ENCODE measurements at places on chromosomes 3 and 15.
A peak's percentile ranks its signal among the peaks of the same experiment; 100 is the strongest.

GRCh38 chr15:70272565-70273355 is 175.0 kb upstream of the TLE3 start:
- DNase-seq = no peak

DNA sequence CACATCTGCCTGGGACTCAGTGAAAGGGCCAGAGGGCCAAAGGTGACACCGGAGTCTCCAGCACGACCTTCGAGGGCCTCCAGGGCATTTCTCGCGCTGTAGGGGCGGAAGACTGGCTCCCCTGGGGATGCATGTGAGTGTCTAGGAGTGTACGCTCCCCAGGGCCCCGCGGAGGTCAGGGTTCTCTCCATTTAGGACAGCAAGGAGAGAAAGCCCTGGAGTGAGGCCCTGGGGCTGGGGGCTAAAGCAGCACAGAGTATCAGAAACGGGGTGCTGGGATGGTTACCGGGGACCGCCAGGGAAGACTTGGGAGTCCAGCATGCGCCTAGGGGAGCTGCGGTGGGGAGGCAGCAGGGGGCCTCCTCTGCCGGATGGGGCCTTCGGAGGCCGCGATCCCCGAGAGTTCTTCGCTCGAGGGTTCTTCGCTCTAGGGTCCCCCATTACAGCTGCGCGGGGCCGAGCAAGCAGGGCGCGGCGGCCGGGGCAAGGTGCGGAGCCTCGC is 595 bp upstream of the APBA2 start:
- no peak for DNase-seq

- peak; percentile 39 for DNase-seq
These were observed 30.6 kb upstream of the SLC6A6 start for GRCh38 chr3:14371573-14372474.

GRCh38 chr3:150609988-150610387 is 6.9 kb downstream of the SELENOT start:
- DNase-seq = no peak

DNA sequence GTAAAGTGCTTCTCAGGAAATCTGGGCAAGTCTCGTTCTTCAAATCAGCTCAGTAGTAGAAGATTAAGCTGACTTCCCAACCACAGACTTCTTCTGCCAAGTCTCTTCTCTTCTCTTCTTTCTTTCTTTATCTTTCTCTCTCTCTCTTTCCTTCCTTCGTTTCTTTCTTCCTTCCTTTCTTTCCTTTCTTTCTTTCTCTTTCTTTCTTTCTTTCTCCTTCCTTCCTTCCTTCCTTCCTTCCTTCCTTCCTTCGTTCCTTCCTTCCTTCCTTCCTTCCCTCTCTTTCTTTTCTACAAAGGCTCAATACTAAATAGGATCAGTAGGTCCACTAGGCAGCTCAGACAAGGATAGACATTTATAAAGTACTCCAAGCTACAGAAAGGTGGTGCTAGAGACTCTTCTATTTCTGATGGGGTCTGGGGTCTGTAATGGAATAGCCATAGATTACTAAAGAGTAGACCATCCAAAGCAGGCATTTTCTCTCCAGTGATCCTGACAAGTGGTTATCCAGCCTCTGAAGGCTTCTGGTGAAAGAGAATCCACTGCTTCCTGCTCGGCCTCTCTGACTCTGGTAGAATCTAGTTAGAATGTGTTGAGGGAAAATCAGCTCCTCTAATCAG is 100.8 kb downstream of the TPRG1 start:
- DNase-seq = no peak

- no peak for DNase-seq
These were observed 57.8 kb upstream of the SUCLG2 start for GRCh38 chr3:67712259-67712658.

GRCh38 chr3:12342151-12342550 is 53.3 kb downstream of the PPARG start:
- DNase-seq = no peak

- DNase-seq = no peak
These were observed 518.7 kb downstream of the MCTP2 start for GRCh38 chr15:94749811-94750617.

Measured in fibroblast of skin of right quadriceps (primary cell).